ENCODE measurements at places on chromosomes 2 and 18. TPM values are rescaled to one million over a fixed set of nuclear protein-coding genes. Genes with fewer than 3 reads are reported as not detected.

TUBB6 gene
- total RNA-seq = 207 TPM

PIEZO2 gene
- 1.3 TPM for total RNA-seq

SPP2 gene
- total RNA-seq = not detected

MEX3C gene
- total RNA-seq = 20.8 TPM

LCT gene
- not detected for total RNA-seq

ABCG8 gene
- total RNA-seq = not detected

MAP3K19 gene
- not detected for total RNA-seq

MEP1B gene
- total RNA-seq = not detected

IL18R1 gene
- total RNA-seq = 0.72 TPM

PTRHD1 gene
- 54.8 TPM for total RNA-seq

PLCL1 gene
- not detected for total RNA-seq

HOXD12 gene
- not detected for total RNA-seq

CTIF gene
- total RNA-seq = 17.2 TPM

PELI1 gene
- 1.2 TPM for total RNA-seq

TMEM17 gene
- 6.0 TPM for total RNA-seq

TEKT4 gene
- not detected for total RNA-seq

DSG2 gene
- 69.7 TPM for total RNA-seq

SIX3 gene
- 1.6 TPM for total RNA-seq

All from A549 treated with ZK216348 at 1 μM for 4 hours (cell line).